ENCODE measurements at places on chromosomes 2 and 18.
A peak's percentile ranks its signal among the peaks of the same experiment; 100 is the strongest.

GRCh38 chr2:58710795-58711279 lies 469.7 kb upstream of the FANCL start:
- no peak for DNase-seq

GRCh38 chr2:3319745-3320566 lies 57.7 kb downstream of the EIPR1 start:
- DNase-seq = no peak

DNA sequence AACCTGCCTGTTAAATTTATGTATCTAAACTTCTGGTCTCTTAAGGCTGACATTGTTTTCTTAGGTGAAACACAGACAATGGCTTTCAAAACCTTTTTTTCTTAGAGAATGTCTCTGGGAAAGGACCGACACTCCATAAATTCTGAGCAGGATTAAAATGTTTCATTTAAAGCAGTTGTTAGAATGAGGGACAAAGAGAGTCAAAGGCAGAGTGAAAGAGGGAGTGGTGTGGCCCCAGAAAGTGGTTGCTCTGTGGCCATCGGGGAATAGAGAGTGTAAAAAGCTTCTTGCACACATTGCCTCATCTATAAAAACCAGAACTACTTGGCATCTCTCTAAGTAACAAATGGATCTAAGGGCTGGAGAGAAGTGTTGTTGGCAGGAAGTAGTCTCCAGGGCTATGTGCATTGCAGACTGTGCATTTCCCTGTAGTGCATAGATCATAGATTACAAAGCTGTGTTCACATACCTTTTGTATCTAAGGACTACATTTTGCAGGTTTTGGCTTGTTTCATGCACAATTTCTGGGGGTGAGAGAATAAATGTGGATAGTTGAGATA lies 3.6 kb downstream of the RPRM start:
- no peak for DNase-seq

DNA sequence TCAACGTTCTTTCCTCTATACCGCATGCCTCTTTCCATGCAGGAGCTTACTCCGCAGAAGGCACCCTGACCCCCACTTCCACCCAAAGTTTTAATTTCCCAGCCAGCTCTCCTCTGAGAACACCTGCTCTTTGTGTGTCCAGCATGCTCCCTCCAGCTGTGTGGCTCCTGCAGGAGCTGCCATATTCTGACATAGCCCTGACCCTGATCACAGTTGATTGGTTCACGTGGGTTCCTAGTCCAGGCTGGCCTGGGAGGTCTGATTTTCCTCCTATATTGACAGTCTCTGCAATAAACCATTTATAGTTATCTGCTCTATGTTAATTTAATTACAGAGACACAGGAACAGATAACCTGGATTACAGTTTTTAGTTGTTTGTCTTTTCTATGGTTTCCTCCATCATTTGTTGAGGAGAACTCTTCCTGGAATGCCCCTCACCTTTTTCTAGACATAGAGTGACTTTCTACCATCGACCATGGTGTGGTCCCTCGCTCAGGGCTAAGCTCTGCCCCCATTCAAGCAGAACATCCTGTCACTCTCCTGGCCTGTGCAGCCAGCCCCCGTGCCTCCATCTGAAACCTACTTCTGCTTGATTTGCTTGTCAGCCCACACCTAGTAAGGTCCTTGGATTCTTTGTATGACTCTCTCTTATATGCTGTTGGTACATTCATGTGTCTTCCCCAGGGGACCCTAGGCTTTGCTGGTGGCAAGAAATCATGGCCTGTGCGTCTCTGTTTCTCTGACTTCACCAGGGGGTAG lies 231.5 kb downstream of the LPIN1 start:
- DNase-seq = no peak

- no peak for DNase-seq
Measured at GRCh38 chr2:31254237-31255203, 20.6 kb downstream of the EHD3 start.

DNA sequence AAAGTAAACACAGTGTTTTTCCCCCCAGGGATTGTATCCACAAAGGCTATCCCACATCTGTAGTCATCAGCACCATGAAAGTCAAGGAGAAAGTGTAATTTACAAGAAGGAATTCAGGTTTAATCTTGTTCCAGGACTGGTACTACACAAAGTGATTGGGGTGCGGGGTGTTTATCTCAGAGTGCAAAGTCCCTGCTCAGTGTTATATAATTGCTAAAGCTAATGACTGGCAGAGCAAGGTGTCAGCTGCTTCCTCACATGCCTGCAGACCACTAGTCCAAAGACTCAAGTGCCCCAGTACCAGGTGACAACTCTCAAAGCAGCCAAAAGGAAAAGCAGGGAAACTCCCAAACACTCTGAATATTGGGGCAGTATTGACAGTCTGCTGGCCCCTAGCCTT lies 40.4 kb upstream of the PDCL3 start:
- DNase-seq = no peak

GRCh38 chr2:65742977-65743376 lies 310.6 kb upstream of the SPRED2 start:
- DNase-seq = no peak

DNA sequence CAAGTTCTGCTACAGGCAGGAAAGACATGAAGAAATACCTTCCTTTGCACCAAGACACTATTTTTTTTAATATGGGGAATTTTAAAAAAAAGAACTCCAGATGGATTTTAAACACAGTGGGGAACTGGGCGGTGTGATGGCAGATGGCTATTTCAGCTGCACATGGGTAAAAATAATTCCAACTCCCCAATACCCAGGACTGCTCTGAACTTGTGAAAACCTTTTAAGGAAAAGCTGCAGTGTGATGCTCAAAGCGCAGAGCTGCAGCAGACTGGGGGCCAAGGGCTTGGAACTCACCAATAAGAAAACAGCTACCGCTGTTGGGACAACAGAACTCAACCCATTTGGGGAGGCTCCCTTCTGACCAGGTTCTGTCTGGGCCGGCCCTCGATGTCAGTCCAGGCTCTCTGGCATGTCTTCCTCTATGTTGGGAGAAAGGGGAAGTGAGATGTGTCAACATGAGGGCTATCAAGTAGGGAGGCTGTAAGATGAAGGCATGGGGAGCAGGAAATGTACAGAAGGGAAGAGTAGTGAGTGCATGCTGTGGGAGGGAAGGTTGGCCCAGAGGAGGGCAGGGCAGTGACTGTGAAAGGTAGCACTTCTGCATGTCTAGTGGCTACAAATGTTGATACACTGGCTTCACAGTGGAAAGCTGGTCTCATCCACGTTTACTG lies 64.0 kb upstream of the SLC14A2 start:
- no peak for DNase-seq

GRCh38 chr2:25201265-25201664 lies 32.9 kb upstream of the POMC start:
- DNase-seq = no peak

DNA sequence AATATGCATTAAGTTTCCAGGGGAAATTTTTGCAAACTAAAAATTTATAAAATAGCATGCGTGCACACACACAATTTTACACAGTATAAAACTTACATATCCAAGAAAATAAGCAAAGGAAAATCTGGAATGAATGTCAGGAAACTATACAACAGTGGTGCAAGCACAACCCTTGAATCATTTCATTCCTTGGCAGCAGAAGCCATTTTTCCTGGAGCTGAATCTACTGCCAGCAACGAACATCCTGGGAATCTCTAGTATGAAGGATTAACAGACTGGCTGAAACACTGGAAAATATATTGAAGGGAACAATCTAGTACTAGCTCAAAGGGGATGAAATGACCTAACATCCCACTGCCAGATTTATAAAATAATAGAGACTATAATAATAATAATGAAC lies 235.3 kb downstream of the DYM start:
- DNase-seq = no peak

DNA sequence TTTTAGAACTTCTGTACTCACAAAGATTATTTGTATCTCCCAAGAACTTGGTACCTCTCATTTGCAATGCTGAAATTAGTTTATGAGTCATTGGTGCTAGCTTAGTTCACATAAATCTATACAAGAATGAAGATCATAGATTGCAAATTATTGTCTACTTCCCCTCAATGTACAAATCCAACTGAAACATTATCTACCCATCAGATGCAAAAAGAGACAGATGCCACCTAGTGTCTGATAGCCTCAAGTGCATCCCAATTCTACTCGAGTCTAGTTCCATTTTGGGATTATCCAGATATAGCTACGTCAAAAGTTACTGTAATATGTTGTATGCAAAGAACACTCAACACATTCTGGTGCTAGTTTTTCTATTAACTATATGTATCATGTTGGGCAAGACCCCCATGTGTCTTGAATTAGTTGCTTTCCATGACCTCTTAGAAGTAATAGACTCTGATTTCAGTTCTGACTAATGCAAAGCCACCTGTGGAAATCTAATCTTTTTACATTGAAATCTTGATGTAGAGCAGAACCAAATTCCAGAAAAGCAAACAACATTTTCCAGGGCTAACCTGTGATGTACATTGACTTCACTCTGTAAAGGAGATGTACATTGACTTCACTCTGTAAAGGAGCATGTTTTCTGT lies 210.0 kb downstream of the RBM43 start:
- peak; percentile 9 for DNase-seq

DNA sequence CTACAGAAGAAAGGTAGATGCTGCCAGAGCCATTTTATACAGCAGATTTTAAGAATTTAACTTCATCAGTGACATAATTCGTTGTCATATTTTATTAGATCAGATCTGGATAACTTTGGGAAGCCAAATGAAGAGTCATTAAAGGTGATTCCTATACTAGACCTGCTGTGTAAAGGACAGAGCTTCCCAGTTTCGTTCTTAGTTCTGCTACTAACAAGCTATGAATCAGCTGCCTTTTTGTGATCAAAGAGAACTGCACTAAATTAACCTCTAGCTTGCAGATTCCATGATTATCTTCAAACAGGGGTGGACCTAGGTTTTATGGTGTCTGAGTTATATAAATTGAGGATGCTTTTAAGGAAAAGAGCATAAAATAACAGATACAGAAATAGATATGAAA lies 926.5 kb upstream of the ACVR2A start:
- DNase-seq = no peak

DNA sequence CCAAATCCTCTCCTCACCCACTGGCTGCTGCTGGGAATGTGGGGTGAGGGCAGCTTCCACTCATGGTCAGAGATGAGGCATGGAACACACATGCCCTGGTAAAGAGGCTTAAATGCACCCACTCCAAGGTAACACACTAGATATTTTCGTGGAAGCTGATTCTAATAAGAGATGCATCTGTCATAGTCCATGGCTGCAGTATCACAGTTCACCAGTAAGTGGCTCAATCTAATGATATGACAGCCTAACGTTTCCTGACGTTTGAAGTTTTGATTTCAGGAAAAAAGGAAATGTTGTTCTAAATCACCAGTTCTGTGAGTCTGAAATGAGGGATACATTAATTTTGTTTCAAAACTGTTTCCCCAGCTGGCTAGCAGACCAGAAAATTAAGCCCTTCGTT lies 38.2 kb downstream of the LCT start:
- DNase-seq = no peak

- DNase-seq = no peak
Measured at GRCh38 chr2:149329068-149329467, 1.3 kb upstream of the LYPD6 start.

DNA sequence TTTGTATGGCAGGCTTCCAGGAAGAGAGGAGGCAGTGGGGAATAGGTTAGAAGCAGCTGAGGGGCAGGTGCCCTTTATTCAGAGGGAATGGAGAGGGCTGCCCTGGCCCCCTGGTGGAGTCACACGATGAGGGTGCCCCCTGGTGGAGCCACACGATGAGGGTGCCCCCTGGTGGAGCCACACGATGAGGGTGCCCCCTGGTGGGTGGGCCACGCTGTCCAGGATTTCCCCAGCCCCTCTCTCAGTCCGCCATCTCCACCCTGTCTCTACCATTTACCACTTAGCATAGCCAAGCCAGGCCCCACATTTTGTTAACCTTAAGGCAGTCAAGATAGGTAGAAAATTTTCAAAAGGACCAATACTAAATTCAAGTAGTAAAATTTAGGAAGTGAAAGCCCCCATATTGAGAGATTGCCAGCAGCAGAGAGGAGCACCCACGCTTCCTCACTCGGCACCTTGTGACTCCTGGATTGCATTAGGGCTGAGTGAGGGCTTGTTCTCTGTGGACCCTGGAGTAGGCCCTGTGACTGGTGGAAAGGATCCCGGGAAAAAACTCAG lies 10.4 kb upstream of the FAM228A start:
- peak; percentile 14 for DNase-seq

- no peak for DNase-seq
Measured at GRCh38 chr2:55518841-55519165, 715 bp upstream of the CFAP36 start.

- no peak for DNase-seq
Measured at GRCh38 chr2:144333143-144333555, 186.8 kb downstream of the ZEB2 start.

DNA sequence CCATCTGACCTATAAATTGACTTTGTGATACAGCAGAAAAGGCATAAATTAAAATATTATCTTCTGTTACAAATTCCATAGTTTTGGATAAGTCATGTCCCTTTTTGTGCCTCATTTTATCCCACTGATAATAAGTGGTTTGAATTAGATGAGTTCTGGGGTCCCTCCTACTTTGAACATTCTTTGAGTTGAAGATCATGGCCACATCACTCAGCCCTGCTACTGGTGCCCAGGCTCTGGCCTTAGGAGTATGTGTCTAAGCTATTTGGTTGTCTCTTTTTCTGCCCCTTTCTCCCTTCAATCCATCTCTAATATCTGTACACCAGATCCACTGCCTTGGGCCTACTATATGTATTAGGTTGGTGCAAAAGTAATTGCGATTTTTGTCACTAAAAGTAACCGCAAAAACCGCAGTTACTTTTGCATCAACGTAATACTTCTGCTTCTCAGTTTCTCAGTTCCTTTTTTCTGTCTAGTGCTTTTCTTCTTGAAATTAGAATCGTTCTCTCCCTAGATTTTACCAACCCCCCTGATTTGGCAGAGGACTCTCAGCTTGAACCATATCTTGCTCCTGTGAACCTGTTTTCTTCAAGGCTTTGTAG lies 362.5 kb upstream of the TNP1 start:
- peak; percentile 9 for DNase-seq

GRCh38 chr2:151544449-151544848 lies 134.7 kb downstream of the RIF1 start:
- no peak for DNase-seq

DNA sequence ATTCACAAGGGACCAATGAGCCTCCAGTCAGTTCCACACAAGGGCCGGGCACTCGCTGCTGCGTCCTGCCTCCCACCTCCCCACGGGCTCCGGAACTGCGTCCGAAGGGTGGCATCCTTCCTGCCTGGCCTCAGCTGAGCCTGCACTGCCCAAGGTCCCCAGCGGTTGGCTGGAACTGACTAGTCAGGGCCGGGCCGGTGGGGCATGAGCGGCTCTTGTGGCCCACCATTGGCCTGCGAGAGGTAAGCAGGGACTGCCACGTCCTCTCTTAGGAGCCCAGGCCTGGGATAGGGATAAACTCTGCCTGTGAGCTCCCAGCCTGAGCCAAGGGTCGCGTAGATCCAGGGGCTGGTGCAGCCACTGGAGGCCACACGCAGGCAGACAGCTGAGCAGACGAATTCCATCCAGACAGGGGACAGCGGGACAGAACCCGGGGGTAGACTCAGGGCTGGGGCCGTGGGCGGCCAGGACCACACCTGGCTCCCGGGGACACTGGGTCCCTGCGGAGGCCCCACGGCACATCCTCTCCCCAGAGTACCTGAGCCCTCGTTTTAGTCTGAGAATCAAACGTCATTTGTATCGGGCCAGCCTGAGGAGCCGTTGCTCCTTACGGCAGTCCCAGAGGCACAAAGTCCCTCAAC lies 148.4 kb downstream of the ZNF516 start:
- no peak for DNase-seq
